Testis (tissue), 5 donors: ENCODE measurements at places on chromosomes 6 and 20. TPM values are rescaled to one million over a fixed set of nuclear protein-coding genes. Genes with fewer than 3 reads are reported as not detected.

Gene GPR63
- polyA plus RNA-seq: 4.3 TPM

Gene EYS
- polyA plus RNA-seq: 2.8 TPM

Gene MTHFD1L
- 23.4 TPM for polyA plus RNA-seq

Gene UBD
- polyA plus RNA-seq: 8.0 TPM

Gene OPN5
- polyA plus RNA-seq: 17.3 TPM

Gene BTBD3
- 34.4 TPM for polyA plus RNA-seq

Gene TP53TG5
- 28.2 TPM for polyA plus RNA-seq

Gene FAM83C
- 0.96 TPM for polyA plus RNA-seq

Gene SIRPD
- polyA plus RNA-seq: 91.3 TPM

Gene SLC44A4
- 6.3 TPM for polyA plus RNA-seq

Gene TRIM40
- polyA plus RNA-seq: 7.5 TPM

Gene C4B
- 125 TPM for polyA plus RNA-seq

Gene TBX18
- polyA plus RNA-seq: 3.9 TPM

Gene CAGE1
- polyA plus RNA-seq: 7.2 TPM

Gene CST4
- not detected for polyA plus RNA-seq

Gene ENPP1
- polyA plus RNA-seq: 8.3 TPM

Gene PRKN
- polyA plus RNA-seq: 19.1 TPM

Gene MAPK13
- polyA plus RNA-seq: 109 TPM

Gene BTN1A1
- polyA plus RNA-seq: 0.30 TPM

Gene DCBLD1
- polyA plus RNA-seq: 16.6 TPM

Gene FLRT3
- polyA plus RNA-seq: 3.0 TPM

Gene HLA-DMB
- 46.1 TPM for polyA plus RNA-seq

Gene TSPO2
- not detected for polyA plus RNA-seq

Gene KCNK17
- polyA plus RNA-seq: 0.32 TPM

Gene SPATA2
- polyA plus RNA-seq: 30.7 TPM

Gene MED20
- polyA plus RNA-seq: 15.9 TPM

Gene PLEKHG1
- polyA plus RNA-seq: 16.1 TPM

Gene ELOVL2
- 26.7 TPM for polyA plus RNA-seq

Gene OLIG3
- not detected for polyA plus RNA-seq

Gene CFB
- polyA plus RNA-seq: 38.6 TPM

Gene PSMB9
- 29.7 TPM for polyA plus RNA-seq

Gene KCNQ5
- 0.73 TPM for polyA plus RNA-seq

Gene NDUFAF4
- 22.2 TPM for polyA plus RNA-seq

Gene GRM4
- 1.6 TPM for polyA plus RNA-seq

Gene CLIC5
- polyA plus RNA-seq: 17.1 TPM

Gene HLA-DRB5
- 43.3 TPM for polyA plus RNA-seq
